OCI-LY7 (cell line): ENCODE measurements at places on chromosomes 4 and X. TPM values are rescaled to one million over a fixed set of nuclear protein-coding genes. Genes with fewer than 3 reads are reported as not detected.

ARX gene
- total RNA-seq = 0.11 TPM in 1 of 2 replicates, not detected in the other

DAPP1 gene
- total RNA-seq = 69.8 and 71.9 TPM in 2 replicates

RAB40AL gene
- total RNA-seq = 0.38 and 0.76 TPM in 2 replicates

TDO2 gene
- total RNA-seq = not detected in 2 replicates

ARHGAP36 gene
- total RNA-seq = not detected in 2 replicates

GAK gene
- 107 and 111 TPM in 2 replicates for total RNA-seq

DUX4 gene
- not detected in 2 replicates for total RNA-seq

UGT8 gene
- total RNA-seq = 18.5 and 20.7 TPM in 2 replicates

CXCL9 gene
- not detected in 2 replicates for total RNA-seq

TMSB15B gene
- total RNA-seq = 23.6 and 24.3 TPM in 2 replicates

BEX5 gene
- total RNA-seq = not detected in 2 replicates

NHSL2 gene
- not detected in 2 replicates for total RNA-seq

BCORL1 gene
- total RNA-seq = 4.9 and 5.4 TPM in 2 replicates

ZIC3 gene
- total RNA-seq = not detected in 2 replicates

TLR3 gene
- total RNA-seq = 0.53 and 0.77 TPM in 2 replicates

TMPRSS11F gene
- total RNA-seq = not detected in 2 replicates

FRAS1 gene
- total RNA-seq = 0.30 and 0.33 TPM in 2 replicates

CSAG3 gene
- not detected in 2 replicates for total RNA-seq

FAM120C gene
- 22.2 and 29.0 TPM in 2 replicates for total RNA-seq

BANK1 gene
- total RNA-seq = not detected in 2 replicates

NSUN7 gene
- 0.31 TPM in 1 of 2 replicates, not detected in the other for total RNA-seq

MAGEA2B gene
- not detected in 2 replicates for total RNA-seq

GUCY1A1 gene
- total RNA-seq = not detected in 2 replicates

RAP1GDS1 gene
- 57.8 and 59.4 TPM in 2 replicates for total RNA-seq

ELOVL6 gene
- 45.5 and 45.6 TPM in 2 replicates for total RNA-seq

ASB9 gene
- total RNA-seq = not detected in 2 replicates

ANK2 gene
- total RNA-seq = 1.8 and 4.0 TPM in 2 replicates

BGN gene
- total RNA-seq = not detected in 2 replicates

UCP1 gene
- total RNA-seq = not detected in 2 replicates

SLC10A6 gene
- total RNA-seq = not detected in 2 replicates

NAA11 gene
- total RNA-seq = not detected in 2 replicates

FAT1 gene
- total RNA-seq = 0.06 and 0.08 TPM in 2 replicates

GABRE gene
- not detected in 2 replicates for total RNA-seq

PPP2R2C gene
- total RNA-seq = not detected in 2 replicates

PAGE1 gene
- not detected in 2 replicates for total RNA-seq

PDZD4 gene
- total RNA-seq = not detected in 2 replicates

MAGEA4 gene
- total RNA-seq = not detected in 2 replicates

ARHGAP6 gene
- total RNA-seq = not detected in 2 replicates

OTUD4 gene
- 54.9 and 60.1 TPM in 2 replicates for total RNA-seq

MAGED4 gene
- 4.9 and 6.6 TPM in 2 replicates for total RNA-seq

ADAM29 gene
- total RNA-seq = 1.1 and 1.2 TPM in 2 replicates

PCDH18 gene
- not detected in 2 replicates for total RNA-seq

PORCN gene
- total RNA-seq = 9.9 and 11.3 TPM in 2 replicates

AGTR2 gene
- not detected in 2 replicates for total RNA-seq
